ENCODE measurements at places on chromosomes 1 and 21.
A peak's percentile ranks its signal among the peaks of the same experiment; 100 is the strongest.

DNA sequence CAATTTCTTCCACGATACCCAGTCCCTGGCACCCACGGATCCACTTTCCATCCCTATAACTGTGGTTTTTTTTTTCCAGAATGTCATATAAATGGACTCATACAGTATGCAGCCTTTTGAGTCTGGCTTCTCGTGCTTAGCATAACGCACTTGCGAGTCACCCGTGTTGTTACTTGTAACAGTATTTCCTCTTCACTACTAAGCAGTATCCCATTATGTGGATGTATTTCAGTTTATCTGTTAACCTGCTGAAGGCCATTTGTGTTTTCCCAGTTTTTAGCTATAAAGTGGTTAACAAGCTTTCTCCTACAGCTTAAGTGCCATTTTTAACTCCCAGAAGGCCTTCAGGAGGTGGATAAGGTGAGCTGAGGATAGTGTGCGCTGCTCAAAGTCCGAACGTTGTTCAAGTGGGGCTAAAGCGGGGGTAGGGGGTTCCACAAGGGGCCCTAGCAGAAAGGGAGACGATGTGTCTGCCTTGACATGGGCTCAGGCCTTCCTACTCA lies 829 bp downstream of the ADAR start:
- peak; percentile 24 for DNase-seq

DNA sequence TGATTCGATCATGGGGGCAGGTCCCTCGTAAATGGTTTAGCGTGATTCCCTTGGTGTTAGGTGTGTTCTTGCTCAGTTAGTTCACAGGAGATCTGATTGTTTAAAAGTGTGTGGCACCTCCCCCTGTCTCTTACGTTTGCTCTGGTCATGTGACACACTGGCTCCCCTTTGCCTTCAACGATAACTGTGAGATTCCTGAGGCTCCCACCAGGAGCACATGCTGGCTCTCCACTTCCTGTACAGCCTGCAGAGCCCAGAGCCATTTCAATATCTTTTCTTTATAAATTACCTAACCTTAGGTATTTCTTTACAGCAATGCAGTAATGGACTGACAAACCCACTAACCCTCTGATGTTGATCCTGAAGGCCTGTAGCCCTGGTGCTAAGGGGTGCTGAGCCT lies 141.9 kb downstream of the FCRL5 start:
- no peak for DNase-seq

DNA sequence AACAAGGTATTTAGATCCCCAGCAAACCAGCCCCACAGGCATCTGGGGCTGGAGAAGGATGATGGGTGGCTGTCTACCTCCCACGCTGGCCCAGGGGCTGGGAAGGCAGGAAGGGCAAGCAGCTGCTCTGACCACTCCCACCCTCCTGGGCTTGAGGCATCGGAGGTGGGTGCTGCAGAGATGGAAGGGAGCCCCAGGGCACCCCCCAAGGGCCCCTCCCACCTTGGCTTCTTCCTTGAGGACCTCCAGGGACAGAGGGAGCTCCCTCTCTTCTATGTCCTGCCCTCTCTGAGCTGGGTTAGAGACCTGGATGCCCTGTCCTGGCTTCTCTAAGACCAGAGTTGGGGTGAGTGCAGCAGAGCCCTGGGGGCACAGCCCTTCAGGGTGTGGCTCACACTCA lies 3.1 kb downstream of the CD52 start:
- DNase-seq = no peak

GRCh38 chr1:13541435-13542215 lies 27.8 kb upstream of the LRRC38 start:
- DNase-seq = no peak

GRCh38 chr21:41112740-41113692 lies 54.9 kb upstream of the BACE2 start:
- no peak for DNase-seq

DNA sequence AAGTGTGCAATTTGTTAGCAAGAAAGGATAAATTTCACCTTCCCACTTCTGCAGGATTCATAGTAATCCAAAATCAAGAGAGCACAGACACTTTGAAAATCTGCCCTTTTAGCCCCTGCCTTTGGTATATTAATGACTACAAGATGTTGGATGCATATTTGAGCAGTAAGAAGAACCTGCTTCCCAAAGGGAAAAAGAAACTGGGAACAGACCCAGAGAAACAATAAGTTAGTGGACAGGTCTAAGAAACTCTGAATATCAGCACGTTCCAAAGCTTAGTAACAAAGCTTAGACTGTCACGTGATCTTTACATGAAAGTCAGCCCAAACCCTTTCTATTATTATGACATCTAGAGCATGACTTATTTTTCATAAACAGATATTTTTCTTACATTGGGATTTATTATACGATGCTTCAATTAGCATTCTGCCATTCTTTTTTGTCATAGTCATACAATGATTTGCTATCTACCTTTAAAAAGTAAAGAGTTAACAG lies 390.9 kb upstream of the ADGRL2 start:
- no peak for DNase-seq

DNA sequence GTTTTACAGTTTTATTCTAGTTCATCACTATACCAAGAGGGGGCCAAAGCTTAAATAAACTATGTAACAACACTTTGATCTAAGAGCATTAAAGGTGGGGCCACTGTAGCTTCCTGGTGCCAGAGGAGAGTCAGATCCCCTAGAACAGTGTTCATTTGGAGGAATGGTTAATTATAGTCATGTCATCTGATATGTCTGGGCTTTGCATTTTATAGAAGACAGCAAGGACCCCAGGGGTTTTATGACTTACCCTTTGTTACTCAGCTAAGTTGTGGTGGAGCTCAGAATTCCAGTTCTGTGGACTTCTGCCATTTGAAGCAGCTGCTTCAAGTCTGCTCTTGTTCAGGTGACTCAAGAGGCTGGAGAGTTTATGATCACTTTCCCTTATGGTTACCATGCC lies 16.7 kb downstream of the KDM4A start:
- no peak for DNase-seq

DNA sequence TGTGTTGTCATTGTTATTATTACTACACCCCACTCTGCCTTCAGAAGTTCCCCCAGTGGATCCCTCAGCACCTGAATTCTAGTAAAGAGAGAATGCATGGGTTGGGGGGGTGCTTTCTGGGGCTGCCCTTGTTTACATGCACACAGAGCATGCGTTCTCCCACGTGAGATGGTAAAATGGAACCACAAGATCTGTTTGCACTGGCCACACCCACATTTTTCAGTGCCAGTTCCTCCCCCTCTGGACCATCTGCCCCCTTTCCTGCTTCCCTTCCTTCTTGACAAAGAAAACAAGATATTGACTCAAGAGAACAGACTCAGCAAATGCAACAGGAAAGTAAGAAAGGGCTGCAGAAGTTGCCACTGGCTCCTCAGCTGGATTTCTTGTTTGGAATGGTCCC lies 8.9 kb downstream of the SLC6A17 start:
- DNase-seq = no peak

DNA sequence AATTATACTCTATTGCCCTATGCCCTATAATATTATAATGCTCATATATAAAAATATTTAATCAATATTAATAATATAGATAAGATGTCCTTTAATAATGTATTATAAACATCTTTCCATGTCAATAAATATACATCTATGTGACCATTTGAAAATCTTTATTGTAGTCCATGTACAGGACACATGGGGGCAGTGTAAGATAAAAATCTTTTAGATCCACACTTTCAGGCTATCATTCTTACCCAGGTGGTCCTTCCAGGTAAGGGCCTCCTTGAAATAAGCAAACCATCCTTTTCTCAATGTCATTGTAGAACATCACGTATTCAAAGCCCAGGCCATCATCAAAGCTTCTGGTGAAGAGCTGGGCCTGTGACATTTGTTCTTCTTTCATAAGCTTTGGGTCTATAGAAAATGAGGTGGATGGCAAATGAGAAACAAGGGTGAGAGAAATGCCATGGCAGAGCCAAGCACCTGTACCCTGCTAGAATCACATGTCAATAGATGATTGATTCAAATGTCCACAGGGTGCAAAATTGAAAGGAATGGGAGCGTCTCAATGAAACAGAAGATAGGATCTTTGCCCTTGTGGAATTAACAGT lies 20.2 kb downstream of the THEM4 start:
- no peak for DNase-seq

All from hepatic stellate cell (primary cell).